Stimulated activated CD4-positive, alpha-beta T cell treated with anti-CD3 and anti-CD28 coated beads, Interleukin-1b, Interleukin-23, amount 100 ng/mL, for 24 hours (primary cell): ENCODE measurements at places on chromosomes 4 and X.

GRCh38 chr4:140094438-140095420 lies 59.3 kb downstream of the MAML3 start:
- DNase-seq = no peak

DNA sequence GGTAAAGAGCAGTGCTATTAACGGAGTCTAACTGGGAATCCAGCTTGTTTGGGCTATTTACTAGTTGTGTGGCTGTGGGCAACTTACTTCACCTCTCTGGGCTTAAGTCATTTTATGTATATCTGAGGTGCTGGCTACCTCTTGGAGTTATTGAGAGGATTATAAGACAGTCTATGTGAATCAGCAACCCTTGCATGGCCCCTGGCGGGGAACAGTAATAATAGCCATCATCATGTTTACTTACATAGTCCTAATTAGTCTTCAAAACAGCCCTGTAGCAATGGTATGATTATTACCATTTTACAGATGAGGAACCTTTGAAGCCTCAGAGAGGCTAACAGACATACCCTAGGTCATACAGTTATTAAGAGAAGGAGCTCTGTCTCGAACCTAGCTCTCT lies 1.5 kb downstream of the HPRT1 start:
- DNase-seq = no peak

DNA sequence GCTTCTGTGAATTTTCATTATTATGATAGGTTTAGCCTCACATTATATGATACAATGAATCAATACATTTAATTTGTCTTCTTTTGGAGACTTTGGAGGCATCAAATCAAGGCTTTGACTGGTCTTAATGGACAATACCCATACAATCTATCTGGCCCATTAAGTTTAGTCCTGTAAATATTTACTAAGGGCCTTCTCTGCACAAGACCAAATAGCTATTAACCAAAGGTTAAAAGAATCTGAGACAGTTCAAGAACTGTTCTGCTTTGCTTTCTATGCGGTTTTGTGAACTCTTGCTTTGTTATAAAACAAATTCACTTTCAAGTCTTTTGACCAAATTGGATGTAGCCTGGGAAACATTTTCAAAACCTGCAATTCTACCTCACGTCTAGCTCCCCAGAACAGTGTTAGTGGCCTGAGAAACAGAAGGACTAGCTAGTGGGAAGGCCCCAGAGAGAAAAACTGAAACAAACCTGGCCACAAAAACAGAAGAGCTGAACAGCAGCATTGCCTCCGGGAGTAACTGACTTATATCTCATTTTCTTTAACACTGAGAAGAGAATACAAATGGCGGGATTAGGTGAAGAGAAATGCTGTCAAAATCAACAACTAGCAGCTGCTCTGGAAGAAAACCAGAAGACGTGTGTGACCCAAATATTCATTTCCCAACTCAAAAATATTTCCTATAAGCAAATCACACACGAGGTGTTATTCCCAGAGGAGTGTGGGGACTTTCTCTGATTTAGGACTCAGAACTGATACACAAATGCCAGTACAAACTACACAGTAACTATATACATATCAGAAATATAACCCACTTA lies 548 bp downstream of the TLR1 start:
- no peak for DNase-seq

GRCh38 chrX:73468376-73468775 lies 21.5 kb downstream of the CDX4 start:
- no peak for DNase-seq

DNA sequence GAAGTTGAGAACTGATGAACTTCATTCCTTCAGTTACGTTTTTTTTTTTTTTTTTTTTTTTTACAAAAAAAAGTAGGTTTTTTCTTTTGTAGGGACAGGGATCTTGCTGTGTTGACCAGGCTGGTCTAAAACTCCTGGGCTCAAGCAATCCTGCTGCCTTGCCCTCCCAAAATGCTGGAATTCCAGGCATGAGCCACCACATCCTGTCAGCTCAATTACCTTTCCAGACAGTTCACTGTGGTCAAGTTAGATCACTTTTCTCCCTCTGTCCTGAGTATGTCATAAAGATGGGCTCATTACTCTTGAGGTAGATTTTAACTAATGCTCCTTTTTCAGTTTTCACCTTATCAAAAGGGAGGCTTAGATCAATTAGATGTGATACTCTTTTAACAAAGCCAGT lies 10.8 kb upstream of the NR3C2 start:
- DNase-seq = no peak

DNA sequence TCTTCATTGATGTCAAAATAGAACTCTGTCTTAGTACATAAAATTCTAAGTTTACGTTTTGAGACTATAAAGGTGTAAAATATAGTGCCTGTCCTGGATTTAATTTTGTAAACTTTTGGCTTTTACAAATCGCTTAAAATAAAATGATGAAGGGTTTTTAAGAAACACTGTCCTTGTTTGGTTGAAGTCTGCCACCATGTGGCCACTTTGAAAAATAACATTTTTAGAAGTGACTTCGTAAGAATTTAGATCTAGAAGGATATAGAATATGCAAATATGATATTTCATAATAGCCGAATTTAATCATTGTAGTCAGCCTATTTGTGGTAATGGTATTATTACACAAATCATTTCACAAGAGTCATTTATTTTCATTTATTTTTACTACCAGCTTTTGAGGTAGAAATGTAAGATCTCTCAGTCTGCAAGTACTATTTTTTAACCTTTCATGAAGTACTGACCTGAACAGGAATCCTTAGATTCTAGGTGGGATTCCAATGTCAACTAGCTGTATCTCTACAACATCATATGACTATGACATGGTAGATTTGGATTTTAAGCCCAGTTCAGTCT lies 31.0 kb upstream of the FAT4 start:
- DNase-seq = no peak

- no peak for DNase-seq
These were observed 230.9 kb upstream of the GPC4 start for GRCh38 chrX:133645977-133646718.

DNA sequence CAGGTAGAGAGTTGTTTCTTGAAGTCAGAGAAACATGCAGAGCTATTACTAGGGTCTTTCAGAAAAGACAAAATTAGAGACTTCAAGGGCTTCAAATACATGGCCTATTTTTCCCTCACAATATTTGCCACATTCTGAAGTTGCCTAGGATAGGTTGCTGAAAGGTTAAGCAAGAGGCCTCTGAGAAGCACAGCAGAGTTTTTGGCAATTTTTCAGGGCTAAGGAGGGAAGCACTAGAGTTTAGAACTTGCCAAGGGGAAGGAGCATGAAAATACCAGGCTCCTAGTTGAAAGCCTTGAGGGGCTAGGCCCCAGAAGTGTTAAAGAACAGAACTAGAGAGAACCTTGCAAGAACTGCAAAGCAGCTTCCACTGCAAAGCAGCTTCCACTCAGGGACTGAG lies 86.4 kb downstream of the ANAPC10 start:
- no peak for DNase-seq

- DNase-seq = no peak
These were observed 82.6 kb downstream of the SH3RF1 start for GRCh38 chr4:169188204-169188603.

- DNase-seq = no peak
These were observed 121.6 kb downstream of the SLC4A4 start for GRCh38 chr4:71460371-71460770.

GRCh38 chr4:41559940-41560516 lies 22.1 kb downstream of the LIMCH1 start:
- DNase-seq = no peak

DNA sequence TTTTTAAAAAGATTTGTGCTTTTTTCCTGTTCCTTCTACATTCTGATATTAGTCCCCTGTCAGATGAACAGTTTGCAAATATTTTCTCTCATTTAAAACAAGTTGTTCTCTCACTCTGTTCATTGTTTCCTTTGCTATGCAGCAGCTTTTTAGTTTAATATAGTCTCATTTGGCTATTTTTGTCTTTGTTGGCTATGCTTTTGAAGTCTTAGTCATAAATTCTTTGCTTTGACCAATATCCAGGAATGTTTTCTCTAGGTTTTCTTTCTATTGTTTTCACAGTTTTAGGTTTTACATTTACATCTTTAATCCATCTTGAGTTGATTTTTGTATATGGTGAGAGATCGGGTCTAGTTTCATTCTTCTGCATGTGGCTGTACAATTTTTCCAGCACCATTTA lies 136.8 kb downstream of the TET2 start:
- no peak for DNase-seq

DNA sequence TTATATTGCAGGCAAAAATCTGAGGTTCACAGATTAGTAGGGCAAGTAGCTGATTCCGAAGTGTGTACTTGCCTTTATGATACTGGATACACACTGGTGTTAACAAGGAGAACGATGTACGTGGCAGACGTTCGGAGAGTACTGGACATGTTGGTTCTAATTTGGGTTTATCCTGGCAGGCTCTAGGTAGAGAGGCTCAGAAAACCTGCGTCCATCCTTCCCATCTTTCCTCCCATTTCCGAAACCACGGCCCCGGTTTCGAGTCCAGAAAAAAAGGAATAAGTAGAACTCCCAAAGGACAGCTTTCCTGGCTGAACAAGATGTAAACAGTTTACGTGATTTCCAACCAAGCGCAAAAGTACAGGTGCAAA lies 351 bp upstream of the SLC30A9 start:
- DNase-seq = no peak

DNA sequence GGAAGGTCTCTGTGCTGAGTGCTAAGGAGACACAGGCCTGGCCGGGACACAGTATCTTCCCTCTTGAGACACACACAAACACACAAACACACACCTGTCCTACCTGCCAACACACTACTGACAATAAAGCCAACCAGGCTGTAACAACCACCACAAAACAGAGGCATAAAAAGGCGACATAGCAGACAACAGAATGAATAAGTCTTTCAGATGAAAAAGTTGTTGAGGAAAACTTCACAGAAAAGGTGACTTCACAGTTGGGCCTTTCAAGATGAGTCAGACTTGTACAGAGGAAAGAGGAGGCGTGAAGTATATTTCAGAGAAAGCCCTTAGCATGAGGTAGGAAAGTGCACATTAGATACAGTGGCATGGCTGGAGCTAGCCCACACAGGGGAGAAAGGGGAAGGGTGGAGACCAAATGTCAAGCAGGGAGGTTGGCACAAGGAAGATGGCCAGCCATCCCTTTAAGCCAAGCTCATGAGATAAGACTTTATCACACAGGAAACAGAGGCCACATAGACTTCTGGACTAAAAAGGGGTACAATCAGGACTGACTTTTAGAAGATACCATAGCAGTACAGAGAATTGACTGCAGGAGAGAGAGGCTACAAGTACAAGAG lies 54.0 kb downstream of the SLC9A7 start:
- no peak for DNase-seq

DNA sequence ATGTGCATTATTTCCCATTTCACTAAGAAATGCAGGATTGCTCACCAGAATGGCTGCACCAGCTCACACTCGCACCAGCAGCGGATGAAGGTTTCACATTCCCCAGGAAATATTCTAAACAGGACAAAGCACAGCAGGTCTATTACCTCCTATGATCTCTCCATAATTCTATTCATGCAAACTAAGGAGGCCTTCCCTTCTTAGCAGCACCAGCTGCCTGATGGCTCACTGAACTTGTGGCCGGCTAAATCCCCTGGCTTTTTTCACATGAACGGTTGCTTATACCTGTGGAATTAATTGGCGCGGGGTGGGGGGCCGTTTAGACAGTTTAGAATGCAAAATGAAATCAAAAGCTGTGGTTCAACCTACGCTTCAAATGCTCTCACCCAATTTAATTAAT lies 73.5 kb upstream of the SRD5A3 start:
- DNase-seq = no peak

GRCh38 chr4:80179637-80180161 lies 17.6 kb upstream of the PRDM8 start:
- DNase-seq = no peak

- no peak for DNase-seq
These were observed 3.4 kb upstream of the ITGB1BP2 start for GRCh38 chrX:71298119-71298518.

DNA sequence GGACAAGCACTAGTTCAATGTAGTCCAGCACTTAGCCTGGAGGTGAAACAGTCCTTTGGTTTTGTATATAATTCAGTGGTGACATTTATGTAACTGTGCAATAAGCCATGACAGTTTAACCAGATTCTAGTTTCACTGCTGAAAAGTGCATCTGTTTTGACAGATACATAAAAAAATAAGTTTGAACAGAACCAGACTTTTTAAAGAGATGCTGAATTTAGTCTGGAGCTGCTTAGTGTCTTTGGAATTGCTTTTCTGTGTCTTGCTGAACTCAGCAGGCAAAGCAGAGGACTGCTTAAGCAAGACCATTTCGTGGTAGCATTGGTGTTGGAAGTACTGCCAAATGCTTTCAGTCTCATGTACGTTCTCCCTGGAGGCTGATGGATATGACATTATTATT lies 393.5 kb downstream of the MAPK10 start:
- DNase-seq = no peak
